ENCODE measurements at places on chromosomes 5 and 9.

DNA sequence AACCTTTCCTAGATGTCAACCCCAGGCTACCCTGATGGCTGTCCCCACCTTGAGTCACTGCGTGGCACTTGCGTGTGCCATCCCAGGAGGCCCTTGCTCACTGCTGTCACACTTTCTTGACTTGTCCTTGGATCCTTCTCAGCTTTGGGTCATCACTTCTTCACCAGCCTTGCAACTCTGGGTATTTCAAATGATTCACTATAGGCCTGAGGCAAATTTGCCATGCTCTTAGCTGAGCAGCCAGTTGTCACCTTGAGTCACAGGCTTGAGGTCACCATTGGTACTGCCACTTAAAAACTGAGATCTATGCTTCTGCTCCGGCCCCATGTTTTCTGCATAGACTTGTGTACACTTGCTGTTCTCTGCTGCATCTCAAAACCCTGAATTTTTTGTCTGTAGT is 84.7 kb downstream of the BASP1 start:
- DNase-seq: no peak

GRCh38 chr5:77936365-77936693 is 160.2 kb upstream of the TBCA start:
- DNase-seq: no peak

GRCh38 chr9:78030296-78030552 is 1.4 kb downstream of the GNAQ start:
- DNase-seq: no peak

DNA sequence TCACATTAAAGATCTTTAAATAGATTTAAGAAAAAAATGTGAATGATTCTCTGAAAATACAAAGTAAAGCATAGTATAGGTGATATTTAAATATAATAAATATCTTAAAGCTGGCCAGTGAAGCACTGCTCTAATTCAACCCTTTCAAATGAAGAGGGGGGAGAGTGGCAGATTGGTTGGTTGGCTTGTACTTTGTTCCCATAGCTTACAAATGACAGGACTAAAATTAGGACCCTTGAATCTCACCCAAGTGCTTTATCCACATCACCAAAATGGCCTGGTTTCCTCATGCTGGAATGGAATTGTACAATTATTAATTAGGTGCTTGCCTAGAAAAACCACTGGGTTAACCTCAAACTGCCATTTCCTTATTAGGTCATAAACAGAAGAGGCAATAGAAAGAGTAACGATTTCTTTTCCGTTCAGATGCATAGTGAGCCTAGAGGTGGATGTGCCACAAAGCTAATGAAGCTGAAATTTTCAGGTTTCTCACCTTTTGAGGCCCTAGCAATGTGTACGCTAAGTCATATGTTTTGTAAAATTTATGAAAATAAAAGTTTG is 354.5 kb upstream of the CDH6 start:
- DNase-seq: no peak

GRCh38 chr9:18459962-18460584 is 13.9 kb upstream of the ADAMTSL1 start:
- peak; percentile 75 for DNase-seq
